ENCODE measurements at places on chromosomes 2 and 18.
A peak's percentile ranks its signal among the peaks of the same experiment; 100 is the strongest.

- DNase-seq, result peak; percentile 91
Measured at GRCh38 chr2:12819103-12819475, 102.4 kb downstream of the TRIB2 start.

DNA sequence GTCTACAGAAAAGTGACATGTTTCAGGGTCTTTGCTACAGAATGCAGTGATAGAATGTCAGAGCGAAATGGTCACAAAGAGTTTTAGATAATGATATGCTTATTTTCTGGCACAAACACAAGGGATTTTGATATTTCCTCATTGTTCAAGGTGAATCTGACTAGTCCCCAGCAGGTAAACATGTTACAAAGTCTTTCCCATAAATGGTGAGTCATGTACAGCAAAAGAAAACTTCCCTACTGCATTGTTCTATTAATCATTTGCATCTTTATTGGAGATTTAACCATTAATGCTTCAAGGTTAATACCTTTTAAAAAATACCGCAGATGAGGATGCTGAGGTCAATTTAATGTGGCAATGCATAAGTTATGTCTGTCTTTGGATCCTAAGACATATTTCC is 19.1 kb upstream of the TRIB2 start:
- DNase-seq, result peak; percentile 82

DNA sequence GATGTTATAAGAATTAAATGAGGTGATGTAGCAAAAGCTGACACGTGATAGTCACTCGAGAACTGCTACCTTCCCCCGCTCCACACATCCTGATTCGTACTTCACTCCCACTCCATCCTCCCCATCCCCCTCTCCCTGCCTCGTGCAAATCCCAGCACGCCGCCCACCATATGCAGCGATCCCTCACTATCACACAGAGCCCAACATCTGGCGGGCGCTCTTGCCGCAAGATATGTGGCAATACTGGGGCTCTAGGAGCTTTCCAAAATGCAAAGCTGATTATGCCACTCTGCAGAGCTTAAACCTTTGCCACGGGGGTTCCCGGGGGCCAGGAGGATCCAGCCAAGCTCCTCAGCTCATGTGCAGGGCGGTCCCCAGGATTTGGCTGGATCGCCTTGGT is 37.4 kb downstream of the DNMT3A start:
- no peak for DNase-seq

- no peak for DNase-seq
Measured at GRCh38 chr2:221571025-221571550, 1.0 kb downstream of the EPHA4 start.

- no peak for DNase-seq
Measured at GRCh38 chr18:58128381-58129374, 84.7 kb downstream of the NEDD4L start.

DNA sequence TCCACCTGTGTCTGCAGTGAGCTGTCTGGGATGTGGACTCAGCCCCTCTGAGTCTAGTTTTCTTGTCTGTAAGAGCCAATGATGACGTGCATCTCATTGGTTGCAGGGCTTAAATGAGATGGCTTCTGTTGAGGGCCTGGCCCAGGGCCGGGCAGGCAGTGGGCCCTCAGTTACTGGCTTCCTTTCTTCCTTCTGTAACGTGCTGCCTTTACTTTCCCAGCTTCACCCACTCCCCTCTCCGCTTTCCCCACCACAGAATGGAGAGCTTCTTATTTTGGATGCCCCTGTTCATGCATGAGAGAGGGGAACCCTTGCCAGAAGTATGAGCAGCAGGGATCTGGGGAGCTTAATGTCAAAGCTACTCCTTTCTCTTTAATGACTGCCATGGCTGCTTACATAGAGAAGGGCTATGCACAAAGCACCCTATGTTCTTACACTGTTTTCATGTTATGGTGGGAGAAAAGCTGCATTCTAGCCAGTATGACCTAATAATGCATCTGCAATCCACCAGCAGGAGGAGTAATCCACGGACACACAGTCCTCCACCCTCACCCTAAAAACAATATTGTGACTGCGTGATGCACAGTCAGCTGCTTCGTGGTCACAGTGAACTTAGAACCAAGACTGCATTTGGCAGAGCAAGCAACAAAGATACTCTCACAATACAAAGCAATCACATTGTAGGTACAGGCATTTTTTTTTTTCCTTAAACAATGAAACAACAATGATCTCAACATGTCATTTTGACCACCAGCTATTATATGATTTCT is 37.2 kb downstream of the CREG2 start:
- peak; percentile 58 for DNase-seq

DNA sequence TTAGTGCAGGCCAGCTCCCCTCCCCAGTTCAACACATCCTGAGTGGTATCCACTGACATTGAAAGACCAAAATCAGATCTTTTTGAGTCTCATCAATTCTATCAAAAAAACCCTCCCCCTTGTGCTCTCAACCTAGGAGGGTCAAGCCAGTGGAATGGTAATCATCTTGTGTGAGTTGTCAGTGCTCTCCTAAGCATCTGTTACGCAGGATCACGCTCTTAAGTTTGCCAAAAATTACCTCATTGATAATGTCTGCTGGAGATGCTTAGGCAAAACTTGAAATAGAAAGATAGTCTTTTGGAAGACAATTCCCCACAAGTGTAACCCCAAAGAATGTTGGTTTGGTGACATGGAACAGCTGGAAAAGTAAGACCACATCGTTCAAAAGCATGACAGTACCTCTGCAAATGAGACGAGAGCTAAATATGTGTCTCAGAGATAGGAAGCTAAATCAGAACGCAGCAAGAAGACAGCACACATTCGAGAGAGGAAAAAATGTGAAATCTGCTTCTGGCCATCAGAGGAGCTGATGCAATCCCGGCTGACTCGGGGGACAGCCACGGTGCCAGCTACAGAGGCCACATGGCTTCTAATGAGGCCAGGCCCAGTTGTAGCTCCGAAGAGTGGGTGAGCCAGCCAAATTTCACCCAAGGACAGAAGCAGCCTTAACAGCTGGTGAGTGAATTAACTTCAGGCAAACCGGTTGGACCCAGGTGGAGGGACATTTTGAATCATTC is 753.9 kb downstream of the RNF144A start:
- no peak for DNase-seq

DNA sequence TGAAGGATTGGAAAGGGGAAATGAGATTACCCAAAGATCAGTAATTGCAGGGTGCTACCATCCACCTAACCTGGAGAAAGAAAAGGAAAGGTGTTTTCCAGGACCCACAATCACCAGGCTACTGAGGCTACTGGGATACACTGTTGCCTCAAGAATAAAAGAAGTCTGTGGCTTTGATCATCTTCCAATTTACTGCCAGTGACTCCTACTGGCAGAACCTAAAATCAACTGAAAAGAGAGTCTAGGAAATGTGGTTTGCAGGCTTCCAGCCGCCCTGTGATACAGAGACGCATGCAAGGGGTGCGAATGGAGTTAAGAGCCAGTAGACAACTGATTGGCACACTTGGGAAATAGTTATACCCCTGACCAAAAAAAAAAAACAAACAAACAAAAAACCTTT is 16.6 kb upstream of the TTL start:
- peak; percentile 28 for DNase-seq

GRCh38 chr2:105643405-105644173 is 101.1 kb upstream of the NCK2 start:
- peak; percentile 11 for DNase-seq

DNA sequence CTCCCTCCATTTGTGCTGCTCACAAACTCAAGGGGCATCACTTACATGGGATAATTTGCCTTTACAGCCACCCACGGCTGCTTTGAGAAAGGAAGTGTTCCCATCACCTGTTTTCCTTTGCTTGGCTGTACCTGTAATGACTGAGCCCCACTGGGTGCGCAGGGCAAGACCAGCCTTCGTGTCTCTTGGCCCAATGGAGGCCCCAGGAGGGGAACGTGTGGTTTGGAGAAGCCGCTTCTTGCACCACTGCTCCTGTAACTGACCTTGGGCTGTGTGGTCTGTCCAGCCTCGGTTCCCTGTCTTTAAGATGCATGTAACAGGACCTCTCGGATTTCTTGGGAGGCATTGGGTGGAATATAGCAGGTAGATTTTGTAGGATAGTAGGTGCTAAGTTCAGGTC is 41.1 kb downstream of the LDLRAD4 start:
- no peak for DNase-seq

DNA sequence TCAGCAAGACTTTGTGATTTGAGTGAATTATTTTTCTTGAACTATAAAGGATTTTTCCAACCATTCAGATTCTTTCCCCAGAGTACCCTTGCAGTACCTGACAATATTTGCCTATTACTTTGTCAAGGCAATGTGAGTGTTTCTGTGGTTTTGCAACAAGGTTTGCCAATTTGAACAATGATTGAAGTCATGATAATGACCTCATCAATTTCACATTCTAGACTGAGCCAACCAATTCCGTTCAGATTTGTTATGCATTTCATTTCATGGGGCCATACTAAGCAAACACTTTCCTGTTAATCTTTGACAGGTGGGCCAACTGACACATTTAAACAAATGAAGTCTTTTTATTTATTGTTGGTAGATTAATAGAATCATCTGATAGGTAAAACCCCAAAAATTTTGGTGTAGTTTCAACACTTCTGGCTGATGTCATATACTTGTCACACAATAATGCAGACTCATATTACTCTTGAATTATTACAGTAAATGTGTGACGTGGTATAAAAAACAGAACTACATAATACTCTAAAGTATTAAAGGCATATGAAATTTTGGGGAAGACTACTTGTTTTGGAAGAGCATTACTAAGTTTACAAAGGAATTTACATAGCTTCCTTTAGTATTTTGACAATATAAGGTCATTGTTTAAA is 526.4 kb downstream of the DPP10 start:
- no peak for DNase-seq

Measured in PC-3 (cell line).